ENCODE measurements at places on chromosomes 1 and 21.

DNA sequence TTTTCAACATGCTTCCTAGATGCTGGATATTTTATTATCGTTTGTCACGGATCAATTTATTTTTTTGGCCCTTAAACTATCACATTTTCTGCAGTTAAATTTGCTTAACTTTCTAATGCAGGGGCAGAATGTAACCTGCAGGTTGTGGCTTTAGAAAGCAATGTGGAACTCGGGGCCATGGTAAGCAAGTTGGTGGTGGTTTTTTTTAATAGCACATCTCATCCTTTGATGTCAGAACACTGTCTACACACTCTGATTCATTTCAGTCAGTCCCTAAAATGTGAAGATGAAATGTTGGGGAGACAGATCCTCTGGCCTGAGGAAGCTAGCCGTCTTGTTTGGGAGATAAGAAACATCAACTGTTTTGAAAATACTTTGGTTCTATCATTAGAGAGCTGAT is 89.5 kb downstream of the GALNT2 start:
- DNase-seq: no peak

GRCh38 chr1:48022306-48022705 is 25.1 kb upstream of the TRABD2B start:
- no peak for DNase-seq

- no peak for DNase-seq
Observed at GRCh38 chr1:181425566-181425965, 57.8 kb upstream of the CACNA1E start.

DNA sequence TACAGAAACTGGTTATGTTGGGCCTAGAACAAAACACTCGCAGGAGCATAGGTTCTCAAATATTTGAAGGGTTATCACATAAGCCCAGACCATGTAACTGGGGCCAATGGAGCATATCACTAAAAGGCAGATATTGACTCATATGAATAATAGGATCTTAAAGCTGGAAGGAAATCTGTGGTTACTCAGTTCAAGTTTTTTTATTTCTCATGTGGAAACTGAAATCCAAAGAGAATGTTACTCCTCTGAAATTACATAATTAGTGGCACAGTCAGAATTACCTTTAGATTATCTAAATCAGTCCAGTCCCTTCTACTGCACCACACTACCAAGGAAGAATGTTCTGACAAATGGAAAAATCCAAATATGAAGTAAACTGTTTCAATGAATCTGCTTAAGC is 12.0 kb downstream of the SLAMF8 start:
- DNase-seq: no peak

DNA sequence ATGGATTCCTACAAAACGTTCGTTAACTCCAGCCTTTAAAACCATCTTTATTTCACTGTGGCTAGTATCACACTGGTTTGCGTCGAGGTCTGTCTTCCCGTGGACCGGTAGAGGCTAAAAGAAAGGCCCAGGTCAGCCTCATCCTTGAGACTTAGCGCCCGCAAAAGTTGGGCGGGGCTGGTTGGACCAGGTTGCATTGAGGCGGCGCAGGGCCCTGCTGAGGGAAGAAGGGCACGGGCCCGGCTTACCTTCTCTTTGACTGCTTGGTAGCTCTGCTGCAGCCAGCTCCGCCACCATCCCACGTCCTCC is 455 bp downstream of the BSDC1 start:
- DNase-seq: no peak

Data from hindlimb muscle (tissue), 1 donor.